ENCODE measurements at places on chromosomes 16 and 17.

DNA sequence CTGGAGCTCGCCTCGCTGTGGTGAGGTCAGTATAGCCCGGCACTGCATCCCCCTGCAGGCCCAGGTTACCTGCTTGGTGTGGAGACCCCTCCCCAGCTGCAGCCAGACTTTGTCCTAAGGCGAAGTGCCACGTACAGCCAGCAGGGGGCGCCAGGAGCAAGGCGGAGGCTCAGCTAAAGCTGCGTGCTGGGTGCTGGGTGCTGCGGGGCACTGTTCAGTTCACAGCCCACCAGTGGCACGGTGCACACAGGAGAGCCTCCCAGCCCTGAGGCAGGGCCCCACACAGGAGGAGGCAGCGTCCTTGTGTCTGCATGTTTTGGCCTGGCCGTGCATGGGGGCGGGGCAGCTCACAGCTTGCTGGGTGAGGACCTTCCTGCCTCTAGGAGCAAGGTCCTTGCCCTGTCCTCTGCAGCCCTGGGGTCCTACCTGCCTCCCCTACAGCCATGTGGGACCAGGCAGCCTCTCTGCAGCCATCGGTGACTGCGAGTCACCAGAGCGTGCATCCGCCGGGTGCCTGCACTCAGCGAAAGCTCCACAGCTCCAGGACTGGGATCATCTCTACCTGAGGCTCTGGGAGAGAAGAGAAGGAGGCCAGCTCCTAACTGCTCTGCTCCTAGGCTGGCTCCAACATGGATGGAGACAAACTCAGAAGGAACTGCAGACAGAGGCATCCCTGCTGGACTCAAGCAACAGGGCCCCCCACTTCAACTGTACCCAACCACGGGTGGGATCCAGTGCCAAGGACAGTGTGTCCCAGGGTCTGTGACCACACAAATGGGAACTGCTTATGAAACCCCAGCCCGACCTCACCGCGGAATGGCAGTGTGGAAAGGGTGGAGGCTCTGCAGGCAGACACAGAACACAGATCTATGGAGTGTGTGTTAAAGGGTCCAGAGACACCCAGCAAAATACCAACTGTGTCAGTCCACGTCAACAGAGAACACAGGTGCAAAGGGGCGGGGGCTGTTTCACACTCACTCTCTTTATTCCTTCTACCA is 19.0 kb downstream of the SLC7A5 start:
- DNase-seq: no peak

- no peak for DNase-seq
These were observed 7.9 kb upstream of the RNF222 start for GRCh38 chr17:8405499-8406016.

DNA sequence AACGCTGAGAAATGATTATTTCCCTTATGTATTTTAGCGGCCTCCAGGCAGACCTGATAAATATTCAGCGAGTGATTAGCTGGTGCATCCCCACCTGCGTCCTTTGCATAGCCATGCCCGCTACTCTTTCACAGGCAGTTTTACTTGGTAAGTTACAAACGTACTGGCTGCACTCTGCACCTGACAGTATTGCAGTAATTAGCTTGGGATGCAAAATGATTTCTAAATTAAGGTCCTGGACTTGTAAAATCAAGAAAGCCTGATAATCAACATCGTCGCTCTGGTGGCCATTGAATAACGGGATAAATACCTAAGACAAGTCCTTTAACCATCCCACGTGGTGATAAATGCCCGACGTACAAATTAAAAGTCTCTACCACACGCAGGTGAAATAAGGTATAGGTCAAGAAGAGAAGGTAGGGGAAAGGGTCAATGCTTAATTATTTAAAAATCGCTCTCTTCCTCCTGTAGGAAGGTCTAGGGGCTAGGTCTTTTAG is 998 bp upstream of the PRKCA start:
- DNase-seq: no peak

DNA sequence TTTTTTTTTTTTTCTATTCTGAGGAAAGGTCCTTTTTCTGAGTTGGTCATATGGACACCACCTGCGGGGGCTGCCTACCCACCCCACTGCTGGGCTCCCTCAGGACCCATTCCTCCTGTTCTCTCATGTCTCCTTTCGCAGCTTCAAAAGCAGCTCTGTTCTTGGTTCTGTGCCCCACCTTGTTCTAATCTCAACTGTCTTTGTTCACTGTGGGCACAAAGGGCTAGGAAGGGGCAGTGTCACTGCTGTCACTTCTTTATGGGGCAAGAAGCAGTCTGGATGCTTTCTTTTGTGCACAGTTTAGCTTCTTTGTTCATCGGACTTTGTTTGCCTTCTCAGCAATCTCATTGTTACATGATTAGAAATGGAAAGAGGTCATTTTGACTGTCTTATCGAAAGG is 7.1 kb downstream of the GOSR2 start:
- DNase-seq: no peak

- no peak for DNase-seq
These were observed 28.3 kb upstream of the SLC38A10 start for GRCh38 chr17:81323411-81323868.
